Mesenteric fat pad (tissue), 1 donor: ENCODE measurements at places on chromosomes 11 and 22.

DNA sequence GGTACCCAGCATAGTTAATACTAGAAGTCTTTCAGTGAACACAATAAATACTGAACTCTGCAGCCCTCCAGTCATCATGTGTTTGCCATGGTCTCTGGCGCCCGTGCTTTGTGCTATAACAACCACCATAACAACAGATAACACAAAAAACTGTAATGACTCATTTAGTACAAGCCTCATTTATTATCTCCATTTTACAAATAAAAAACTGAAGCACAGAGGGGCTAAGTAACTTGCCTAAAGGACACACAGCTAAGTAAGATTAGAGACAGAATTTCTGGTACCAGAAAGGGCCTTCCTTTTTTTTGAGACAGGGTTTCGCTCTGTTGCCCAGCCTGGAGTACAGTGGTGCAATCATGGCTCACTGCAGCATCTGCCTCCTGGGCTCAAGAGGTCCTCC, 19.5 kb downstream of the RBFOX2 start:
- DNase-seq, result no peak

DNA sequence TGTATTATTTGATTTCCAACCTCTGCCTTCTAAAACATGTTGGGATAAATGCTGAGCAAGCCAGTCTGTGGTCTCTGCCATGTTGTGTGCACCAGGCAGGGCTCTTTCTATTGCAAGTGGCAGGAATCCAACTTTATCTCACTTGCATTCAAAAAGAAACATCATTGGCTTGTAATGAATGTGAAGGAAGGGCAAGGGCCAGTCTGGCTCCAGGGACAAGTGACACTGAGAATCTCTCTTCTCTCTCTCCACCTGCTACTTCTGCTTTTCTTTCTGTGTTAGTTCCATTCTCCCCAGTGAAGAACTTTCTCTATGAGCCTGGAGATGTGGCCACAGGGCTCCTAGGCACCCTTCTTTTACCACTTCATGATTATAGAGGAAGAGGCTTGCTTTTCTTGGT, 329.9 kb upstream of the NCAM1 start:
- no peak for DNase-seq

GRCh38 chr11:31484497-31484896, 24.9 kb downstream of the IMMP1L start:
- DNase-seq, result no peak

GRCh38 chr22:40414311-40414710, 43.9 kb downstream of the SGSM3 start:
- DNase-seq, result no peak

DNA sequence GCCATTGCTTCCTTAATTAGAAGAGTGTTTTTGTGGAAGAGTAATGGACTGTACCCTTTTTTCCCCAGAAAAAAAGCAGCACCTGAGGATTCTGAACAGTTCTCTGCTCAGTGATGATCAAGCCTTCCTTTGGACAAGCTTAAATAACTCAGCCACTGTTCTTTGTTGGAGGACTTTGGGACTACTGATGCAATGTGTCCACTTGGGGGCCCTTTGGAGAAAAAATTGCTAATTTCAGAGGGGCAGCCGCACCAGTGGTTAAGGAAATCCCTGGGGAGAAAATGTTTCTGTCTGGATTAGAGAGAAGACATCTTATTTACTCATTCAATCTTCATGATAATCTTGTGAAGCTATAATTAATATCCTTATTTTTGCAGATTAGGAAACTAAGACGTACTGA, 5.3 kb upstream of the KMT2A start:
- no peak for DNase-seq

- no peak for DNase-seq
These were observed 29.8 kb downstream of the SHISA8 start for GRCh38 chr22:41885116-41885515.

GRCh38 chr11:72724021-72724551, 28.1 kb downstream of the ARAP1 start:
- no peak for DNase-seq

DNA sequence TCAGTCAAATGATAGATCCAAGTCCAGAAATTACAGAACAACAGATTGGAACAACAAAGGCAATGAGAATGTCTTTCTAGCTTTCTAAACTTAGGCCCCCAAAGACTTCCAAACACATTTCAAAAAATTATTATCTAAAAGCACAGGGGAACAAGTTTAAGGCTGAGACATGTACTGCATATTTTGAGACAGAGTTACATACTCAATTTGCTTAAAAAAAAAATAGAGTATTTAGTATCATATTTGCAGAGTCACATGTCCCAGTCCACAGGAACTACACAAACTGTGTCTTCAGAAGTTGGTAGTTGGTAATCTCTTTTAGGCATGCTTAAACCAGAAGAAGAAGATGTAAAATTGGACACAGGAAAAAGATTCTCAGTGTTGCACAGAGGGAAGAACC, 127.2 kb downstream of the MAML2 start:
- no peak for DNase-seq

GRCh38 chr11:102620818-102621561, 4.1 kb downstream of the MMP20 start:
- DNase-seq, result no peak

DNA sequence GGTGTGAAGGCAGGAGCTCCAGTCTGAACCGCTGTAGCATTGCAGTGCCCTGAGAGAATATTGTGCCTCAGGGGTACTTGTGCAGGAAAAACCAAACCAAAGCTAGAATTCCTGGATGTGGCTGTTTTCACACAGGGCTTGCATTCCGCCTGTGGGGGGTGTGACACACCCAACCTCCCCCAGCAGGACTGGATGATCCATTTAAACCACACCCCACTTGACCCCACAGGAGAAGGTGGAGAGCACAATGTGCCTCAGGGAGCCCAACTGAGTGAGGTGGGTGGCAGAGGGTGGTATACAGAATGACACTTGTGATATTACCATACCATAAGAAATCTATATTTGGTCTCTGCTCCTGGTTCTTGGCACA, 66.9 kb upstream of the SLC22A12 start:
- peak; percentile 30 for DNase-seq

DNA sequence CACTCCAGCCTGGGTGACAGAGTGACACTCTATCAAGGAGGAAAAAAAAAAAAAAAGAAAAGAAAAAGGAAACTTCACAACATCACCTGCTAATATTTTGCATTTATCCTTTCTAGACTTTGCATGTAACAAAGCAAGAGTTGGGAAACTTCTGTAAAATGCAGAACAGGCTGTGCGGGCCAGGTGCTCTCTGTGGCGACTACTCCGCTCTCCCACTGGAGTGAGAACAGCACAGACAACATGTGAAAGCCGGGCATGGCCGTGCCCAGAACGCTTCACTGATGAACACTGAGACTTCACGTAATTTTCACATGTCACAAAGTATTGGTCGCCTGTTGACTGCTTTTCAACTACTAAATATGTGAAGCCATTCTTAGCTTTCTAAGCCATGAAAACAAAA, 15.5 kb upstream of the TESMIN start:
- no peak for DNase-seq

DNA sequence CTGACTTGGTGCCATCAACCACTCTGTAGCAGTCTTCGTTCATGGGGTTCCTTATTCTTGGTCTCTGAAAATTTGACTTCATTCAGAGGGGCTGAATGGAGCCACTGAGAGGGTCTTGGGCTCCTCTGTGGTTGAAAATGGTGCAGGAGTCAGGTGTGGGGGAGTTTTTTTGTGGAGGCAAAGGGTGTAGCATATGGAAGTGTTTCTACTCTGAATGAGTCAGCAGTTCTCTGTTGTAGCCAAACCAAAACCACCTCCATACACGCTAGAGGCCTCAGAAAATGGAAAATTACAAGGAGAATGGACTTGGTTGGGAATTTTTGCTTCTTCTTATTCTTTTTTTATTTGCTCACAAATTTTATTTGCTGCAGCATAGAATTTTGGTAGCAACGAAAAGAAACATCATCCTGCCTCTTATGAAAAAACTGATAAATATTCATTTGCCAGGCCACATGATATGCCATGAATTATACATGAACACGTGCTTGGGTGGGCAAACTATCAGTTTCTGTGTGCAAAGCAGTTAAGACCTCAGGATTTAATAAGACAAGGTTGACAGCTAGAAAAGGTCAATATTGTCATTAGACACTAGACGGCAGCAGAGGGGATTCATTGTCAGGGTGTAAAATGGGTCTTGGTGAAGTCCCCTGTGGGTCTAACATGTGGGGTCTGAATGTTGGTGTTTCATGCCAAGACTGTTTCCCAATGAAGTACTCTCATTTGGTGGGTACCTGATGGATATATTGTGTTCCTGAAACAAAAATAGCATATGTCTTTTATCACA, 111.7 kb downstream of the MYO18B start:
- DNase-seq, result no peak

DNA sequence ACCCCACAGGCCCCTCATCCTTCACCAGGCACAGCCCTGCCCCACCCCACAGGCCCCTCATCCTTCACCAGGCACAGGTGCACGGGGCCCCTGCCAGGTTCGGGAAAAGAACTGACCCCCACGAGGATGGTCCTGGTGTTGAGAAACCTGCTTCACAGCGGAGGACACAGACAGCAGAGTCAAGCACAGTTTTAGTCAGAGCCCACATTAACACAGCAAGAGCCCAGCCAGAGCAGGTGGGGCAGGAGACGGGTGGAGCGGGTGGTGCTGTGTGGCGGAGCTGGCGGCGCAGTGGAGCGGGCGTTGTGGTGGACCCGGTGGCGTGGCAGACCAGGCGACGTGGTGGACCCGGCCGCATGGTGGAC, 1085.5 kb downstream of the BRD1 start:
- no peak for DNase-seq

DNA sequence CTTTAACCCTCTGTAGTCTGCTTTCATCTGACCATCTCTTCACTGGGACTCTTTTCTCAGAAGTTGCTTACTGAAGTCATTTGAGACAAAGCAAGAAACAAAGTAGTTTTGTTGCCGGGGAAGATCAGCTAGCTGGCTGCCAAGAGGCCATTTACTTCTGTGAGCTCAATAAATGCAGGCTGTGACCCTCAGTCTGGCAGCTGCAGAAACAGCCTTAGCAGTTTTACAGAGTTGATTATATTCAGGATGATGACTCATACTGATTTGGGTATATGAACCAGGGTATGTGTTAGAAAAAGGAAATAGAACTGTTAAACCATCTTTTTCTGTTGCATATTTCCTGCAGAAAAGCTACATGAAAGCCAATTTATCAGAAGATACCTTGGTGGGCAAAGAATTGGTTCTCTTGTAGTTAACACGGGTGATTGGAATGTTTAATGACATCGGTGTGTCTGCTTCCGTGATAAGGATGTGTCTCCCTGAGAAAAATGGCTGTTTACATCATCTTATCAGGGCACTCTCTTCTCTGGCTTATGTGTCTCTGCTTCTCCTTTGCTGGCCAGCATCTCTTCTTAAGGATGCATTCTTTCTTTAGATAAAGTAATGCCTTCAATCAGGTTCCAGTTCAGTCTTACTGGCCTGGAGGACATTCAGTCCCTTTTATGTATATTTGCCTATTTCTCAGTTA, 18.5 kb downstream of the FIBIN start:
- no peak for DNase-seq
